ENCODE measurements at places on chromosomes 16 and 17.

- no peak for DNase-seq
Measured at GRCh38 chr17:79761894-79762589, 15.9 kb upstream of the CBX2 start.

DNA sequence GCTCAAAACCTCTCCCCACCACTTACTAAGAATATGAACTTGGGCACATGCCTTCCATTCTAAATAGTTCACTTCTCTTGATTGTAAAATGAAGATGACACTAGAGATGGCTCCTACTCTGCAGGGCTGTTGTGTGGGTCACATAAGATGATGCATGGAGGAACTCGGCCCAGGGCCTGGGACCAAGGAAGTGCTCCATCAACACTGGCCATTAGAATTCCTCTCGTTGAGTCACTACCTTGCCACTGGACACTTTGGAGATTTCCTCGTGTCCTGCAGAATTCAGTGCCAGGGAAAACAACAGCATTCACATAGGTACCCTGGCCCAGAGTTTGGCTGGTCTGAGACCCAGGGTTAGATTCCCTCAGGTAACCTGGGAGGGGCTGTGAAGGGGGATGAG is 18.6 kb downstream of the HNF1B start:
- no peak for DNase-seq

DNA sequence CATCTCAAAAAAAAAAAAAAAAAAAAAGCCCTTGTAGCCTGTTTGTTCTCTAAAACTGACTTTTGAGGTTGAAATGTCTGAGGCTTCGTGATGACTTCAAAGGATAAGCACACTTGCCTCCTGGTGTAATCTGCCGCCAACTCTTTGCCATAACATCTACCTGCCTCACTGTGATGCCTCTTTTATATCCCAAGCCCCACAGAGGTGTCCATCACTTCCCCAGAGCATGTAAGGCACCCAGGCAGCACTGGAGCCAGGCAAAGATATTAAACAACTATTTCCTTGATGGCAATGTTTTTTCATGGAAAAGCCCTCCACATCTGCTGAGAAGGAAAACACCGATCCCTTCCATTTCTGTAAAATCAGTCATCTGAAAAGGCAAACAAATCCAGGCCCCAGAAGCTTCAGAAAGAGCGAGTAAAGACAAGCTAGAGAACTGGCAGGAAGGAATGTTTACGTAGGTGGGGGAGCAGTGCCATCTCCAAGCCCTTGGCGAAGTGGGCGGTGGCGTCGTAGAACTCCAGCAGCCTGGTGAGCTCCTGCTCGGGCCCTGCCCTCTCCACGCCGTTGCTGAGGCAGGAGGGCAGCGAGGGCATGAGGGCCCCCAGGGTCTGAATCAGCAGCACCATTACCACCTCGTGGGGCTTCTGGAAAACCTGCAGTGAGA is 28.6 kb downstream of the COG7 start:
- no peak for DNase-seq

DNA sequence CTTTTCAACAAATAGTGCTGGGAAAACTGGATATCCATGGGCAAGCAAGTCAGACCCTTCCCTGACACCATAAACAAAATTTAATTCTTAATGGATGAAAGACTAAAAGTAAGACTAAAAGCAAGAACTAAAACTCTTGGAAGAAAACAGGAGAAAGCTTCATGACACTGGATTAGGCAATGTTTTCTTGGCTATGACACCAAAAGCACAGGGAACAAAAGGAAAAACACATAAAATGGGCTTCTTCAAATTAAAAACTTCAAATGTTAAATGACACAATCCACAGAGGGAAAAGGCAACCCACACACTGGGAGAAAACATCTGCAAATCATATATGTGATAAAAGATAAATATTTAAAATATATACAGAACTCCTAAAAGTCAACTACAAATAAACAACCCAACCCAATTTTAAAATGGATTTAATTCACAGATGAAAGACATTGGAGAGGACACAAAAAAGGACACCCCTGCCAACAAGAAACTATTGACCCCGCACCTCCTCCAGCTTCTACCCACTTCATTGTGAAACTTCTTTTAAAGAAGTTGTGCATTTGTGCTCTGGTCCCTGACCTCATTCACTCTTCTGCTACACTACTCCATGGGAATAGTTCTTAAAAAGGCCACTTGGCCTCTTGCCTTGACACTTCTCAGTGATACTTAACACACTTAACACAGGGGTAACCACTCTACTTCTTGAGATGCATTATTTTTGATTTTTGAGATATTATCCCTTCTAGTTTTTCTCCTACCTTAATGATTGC is 80.3 kb downstream of the TRIM37 start:
- DNase-seq: no peak

DNA sequence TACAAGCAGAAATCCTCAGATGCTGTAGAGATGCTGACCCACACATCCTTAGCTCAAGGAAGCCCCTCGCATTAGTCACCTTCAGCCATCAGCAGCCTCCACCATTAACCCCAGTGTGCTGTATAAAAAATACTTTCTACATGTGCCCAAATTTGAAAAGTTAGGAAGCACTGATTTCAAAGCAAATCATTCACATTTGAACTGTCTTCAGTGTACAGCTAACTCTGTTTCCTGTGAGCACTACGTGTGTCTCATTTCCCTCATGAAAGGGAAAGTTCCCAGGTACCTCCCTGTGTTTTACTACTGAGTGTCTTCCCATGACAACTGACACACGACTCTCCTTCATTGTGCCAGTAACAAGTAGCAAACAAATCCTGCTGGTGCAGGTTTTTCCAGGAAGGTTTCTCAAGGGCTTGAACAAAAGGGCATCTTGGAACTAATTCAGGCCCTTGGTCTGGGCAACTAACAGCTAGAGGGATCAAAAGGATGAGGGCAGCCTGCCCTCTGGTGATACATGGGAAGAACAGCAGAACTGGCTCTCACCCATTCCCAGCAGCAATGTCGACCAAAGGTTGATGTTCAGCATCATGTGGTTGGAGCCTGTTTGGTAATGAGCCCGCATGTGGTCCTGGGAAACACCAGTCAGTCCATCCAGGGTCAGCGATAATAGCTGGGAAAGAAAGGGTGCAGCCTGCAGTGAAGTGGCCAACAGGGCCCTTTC is 4.0 kb downstream of the SLC35B1 start:
- peak; percentile 62 for DNase-seq

- DNase-seq: no peak
Measured at GRCh38 chr16:68363658-68364521, 53.1 kb downstream of the PRMT7 start.

- no peak for DNase-seq
Measured at GRCh38 chr17:801660-802059, 19.5 kb downstream of the MRM3 start.

DNA sequence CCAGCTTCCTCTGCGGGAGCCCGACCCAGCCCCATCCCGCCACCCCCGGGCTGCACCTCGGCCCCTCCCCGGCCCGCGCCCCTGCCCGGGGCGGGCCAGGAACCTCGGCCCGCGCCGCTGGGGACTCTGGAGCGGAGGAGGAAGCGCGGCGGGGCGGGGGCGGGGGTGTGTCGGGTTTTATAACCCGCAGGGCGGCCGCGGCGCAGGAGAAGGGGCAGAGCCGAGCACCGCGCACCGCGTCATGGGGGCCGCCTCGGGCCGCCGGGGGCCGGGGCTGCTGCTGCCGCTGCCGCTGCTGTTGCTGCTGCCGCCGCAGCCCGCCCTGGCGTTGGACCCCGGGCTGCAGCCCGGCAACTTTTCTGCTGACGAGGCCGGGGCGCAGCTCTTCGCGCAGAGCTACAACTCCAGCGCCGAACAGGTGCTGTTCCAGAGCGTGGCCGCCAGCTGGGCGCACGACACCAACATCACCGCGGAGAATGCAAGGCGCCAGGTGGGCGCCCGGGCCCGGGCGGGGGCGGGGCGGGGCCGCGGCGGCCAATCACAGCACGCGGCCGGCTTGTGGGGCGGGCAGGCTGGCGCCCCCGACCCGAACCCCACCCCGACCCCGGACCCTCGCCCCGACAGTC is at the start of gene ACE:
Gene ACE (plus strand): TSS at position 208 of the 626 bp plus-strand sequence. CDS start 34 bp downstream, at position 242.
- DNase-seq: no peak

Measured in bone marrow (tissue), 2 donors.